ENCODE measurements at places on chromosomes 6 and 20. TPM values are rescaled to one million over a fixed set of nuclear protein-coding genes. Genes with fewer than 3 reads are reported as not detected.

The OR2B6 gene
- total RNA-seq: not detected

The EPHA7 gene
- total RNA-seq: 1.3 TPM

The BTNL2 gene
- total RNA-seq: not detected

The RSPO3 gene
- 2.0 TPM for total RNA-seq

The RBBP8NL gene
- not detected for total RNA-seq

The CLDN20 gene
- not detected for total RNA-seq

The PKIG gene
- total RNA-seq: 42.8 TPM

The DAAM2 gene
- total RNA-seq: 36.9 TPM

The TOMM6 gene
- total RNA-seq: 147 TPM

The LPA gene
- total RNA-seq: under 0.01 TPM

The NKAPL gene
- 2.1 TPM for total RNA-seq

The TTK gene
- total RNA-seq: 6.2 TPM

The SPINT4 gene
- not detected for total RNA-seq

Measured in regular cardiac myocyte (primary cell).